Bronchial epithelial cell (primary cell): ENCODE measurements at places on chromosomes 4 and X. TPM values are rescaled to one million over a fixed set of nuclear protein-coding genes. Genes with fewer than 3 reads are reported as not detected.

- no peak for DNase-seq
These were observed 23.2 kb downstream of the DIAPH2 start for GRCh38 chrX:96707804-96708203.

- DNase-seq = no peak
These were observed 596.4 kb downstream of the PCDH18 start for GRCh38 chr4:136935871-136936270.

DNA sequence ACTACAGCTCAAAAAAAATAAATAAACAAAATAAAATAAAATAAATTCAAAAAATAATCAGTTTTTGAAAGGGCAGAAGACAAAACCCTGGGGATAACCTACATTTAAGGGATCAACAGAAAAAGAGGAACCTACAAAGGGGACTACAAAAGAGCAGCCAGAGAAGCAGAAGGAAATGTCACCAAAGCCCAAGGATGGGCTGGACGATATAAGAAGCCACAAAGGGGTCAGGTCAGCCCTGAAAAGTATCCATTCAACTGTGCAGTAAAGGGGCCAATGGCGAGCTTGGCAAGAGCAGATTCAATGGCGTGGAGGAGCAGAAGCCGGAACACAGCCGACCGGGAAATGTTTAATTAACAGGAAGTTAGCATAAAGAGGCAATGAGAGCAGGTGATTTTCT lies 16.9 kb downstream of the ACOT9 start:
- no peak for DNase-seq

SLC9B1 gene
- 0.79 and 1.0 TPM in 2 replicates for total RNA-seq

SOD3 gene
- 0.13 TPM in 1 of 2 replicates, not detected in the other for total RNA-seq

RNF128 gene
- total RNA-seq = 21.0 and 32.1 TPM in 2 replicates

DNA sequence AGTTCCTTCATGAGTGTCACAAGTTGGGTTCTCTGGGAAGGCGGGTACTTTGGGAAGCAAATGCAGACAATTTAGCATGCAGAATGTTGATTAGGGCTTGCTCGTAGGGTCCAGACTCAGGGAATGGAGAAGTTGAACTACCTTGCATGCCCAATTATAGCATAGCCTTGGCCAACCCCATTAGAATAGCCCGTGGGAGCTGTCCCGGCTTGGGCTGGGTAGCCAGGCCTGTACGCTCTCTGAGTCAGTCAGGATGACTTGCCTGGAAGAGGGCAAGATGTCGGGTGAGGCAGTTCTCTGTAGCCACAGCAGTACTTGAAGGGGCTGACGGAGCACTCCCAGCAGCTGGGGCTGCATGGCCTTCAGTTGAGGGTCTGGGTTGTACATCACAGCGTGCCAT lies 19.5 kb downstream of the KIAA0232 start:
- DNase-seq = no peak

GRCh38 chrX:119406776-119407175 lies 7.6 kb downstream of the SLC25A43 start:
- DNase-seq = peak; percentile 24

- DNase-seq = no peak
These were observed 1077.6 kb downstream of the FAM133A start for GRCh38 chrX:94751611-94752010.

TIMP1 gene
- total RNA-seq = 32.0 and 57.1 TPM in 2 replicates

- no peak for DNase-seq
These were observed 105.2 kb downstream of the RBM47 start for GRCh38 chr4:40524366-40525041.
